ENCODE measurements at places on chromosomes 1 and 21.

DNA sequence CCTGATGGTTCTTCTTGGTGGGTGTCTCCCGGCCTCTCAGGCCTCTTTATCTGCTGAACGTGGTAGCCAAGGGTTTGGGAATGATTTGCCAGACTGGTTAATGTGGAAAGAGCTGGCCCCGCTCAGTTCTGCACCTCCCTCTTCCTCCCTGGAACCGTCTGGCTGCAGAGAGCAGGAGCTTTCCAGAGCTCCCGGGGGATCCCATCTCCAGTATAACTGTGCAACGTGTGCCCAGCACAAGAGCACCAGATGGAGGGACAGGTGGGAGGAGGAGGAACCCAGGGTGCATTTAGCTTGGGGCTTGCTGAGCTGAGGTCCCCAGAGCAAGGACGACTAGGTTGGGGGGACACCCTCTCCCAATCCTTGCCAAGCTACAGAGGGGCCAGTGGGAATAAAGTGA is 5.0 kb downstream of the TFF1 start:
- no peak for DNase-seq
- H3K4me3 ChIP-seq, result no peak overlapping the region
- H3K27ac ChIP-seq, result no peak overlapping the region
- H3K4me1 ChIP-seq, result peaks cover 4% of the 10 kb centered on the region
- peaks cover 1% of the 10 kb centered on the region for H3K36me3 ChIP-seq

- no peak for DNase-seq
- H3K36me3 ChIP-seq, result no peaks in the 10 kb centered on the region
- no peaks in the 10 kb centered on the region for H3K4me1 ChIP-seq
- H3K27me3 ChIP-seq, result peaks cover 49% of the 10 kb centered on the region
- no peak overlapping the region for H3K4me3 ChIP-seq
- no peak overlapping the region for H3K27ac ChIP-seq
Observed at GRCh38 chr1:157218671-157219070, 80.5 kb upstream of the ETV3 start.

- H3K27ac ChIP-seq, result no peak overlapping the region
- peaks cover 6% of the 10 kb centered on the region for H3K4me1 ChIP-seq
- DNase-seq, result no peak
- no peak overlapping the region for H3K4me3 ChIP-seq
Observed at GRCh38 chr1:234708700-234709395, 98.9 kb upstream of the IRF2BP2 start.

DNA sequence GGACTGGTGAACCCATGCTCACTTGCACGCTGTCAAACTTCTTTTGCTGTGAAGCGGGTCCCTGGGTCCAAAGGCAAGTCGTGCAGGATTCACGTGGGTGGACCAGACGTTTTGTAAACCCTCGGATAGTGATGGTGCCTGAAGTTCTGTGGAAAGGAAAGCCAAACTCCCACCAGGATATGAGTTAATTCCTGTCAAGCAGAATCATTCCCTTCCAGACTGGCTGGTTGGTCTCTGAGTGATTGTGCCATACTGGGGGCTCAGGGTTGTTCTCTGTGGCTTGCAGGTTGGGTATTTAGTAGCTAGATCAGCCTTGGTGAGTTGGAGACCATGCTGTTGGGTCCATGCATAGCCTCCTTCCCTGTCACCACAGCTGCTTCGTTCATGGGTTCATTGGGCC is 32.7 kb upstream of the IGSF5 start:
- no peak for DNase-seq
- H3K27ac ChIP-seq, result no peak overlapping the region
- no peaks in the 10 kb centered on the region for H3K27me3 ChIP-seq
- H3K4me1 ChIP-seq, result no peaks in the 10 kb centered on the region
- H3K36me3 ChIP-seq, result no peaks in the 10 kb centered on the region

DNA sequence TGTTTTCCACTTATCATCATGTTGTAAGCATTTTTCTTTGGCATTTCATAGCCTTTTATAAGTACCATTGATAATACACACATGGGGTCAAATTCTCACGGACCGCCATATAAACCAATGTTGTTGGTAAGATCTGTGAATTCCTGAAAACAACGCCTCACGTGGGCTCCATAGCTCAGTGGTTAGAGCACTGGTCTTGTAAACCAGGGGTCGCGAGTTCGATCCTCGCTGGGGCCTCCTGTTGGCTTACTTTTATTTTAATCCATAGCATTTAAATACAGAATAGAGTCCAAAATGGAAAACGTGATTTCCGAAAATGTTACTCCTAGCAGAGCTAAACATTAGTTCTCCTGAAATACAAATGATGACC is 83.1 kb downstream of the HHIPL2 start:
- peak overlapping the region; percentile 64 for H3K27ac ChIP-seq
- DNase-seq, result peak; percentile 71
- H3K27me3 ChIP-seq, result peaks cover 10% of the 10 kb centered on the region
- no peaks in the 10 kb centered on the region for H3K36me3 ChIP-seq
- peak overlapping the region; percentile 63 for H3K4me3 ChIP-seq

GRCh38 chr21:25054689-25055088 is 552.6 kb downstream of the MRPL39 start:
- H3K27ac ChIP-seq, result no peak overlapping the region
- H3K27me3 ChIP-seq, result no peaks in the 10 kb centered on the region
- no peak overlapping the region for H3K4me3 ChIP-seq
- no peaks in the 10 kb centered on the region for H3K36me3 ChIP-seq

DNA sequence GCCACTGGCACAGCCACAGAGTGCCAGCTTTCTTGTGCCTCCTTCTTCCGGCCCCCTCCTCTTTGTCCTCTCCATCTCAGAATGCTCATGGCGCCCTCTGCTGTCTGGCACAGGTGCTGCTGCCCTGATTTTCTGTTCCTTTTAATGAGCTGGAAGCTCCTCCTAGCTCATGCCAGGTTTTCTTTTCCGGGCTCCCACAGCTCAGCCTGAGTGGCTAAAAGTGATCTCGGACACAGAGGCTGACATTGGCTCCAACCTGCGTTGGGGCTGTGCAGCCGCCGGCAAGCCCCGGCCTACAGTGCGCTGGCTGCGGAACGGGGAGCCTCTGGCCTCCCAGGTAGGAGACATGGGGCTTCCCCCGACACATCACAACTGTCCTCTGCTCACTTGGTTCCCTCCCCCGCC is 18.7 kb downstream of the CNTN2 start:
- H3K4me1 ChIP-seq, result no peaks in the 10 kb centered on the region
- H3K36me3 ChIP-seq, result no peaks in the 10 kb centered on the region
- H3K27me3 ChIP-seq, result no peaks in the 10 kb centered on the region
- H3K27ac ChIP-seq, result no peak overlapping the region
- no peak overlapping the region for H3K4me3 ChIP-seq

- no peak for DNase-seq
- peaks cover 41% of the 10 kb centered on the region for H3K27me3 ChIP-seq
- no peak overlapping the region for H3K27ac ChIP-seq
Observed at GRCh38 chr1:165468253-165468652, 23.3 kb upstream of the RXRG start.

- H3K27ac ChIP-seq, result no peak overlapping the region
- no peak overlapping the region for H3K4me3 ChIP-seq
- no peaks in the 10 kb centered on the region for H3K36me3 ChIP-seq
- H3K4me1 ChIP-seq, result peaks cover 9% of the 10 kb centered on the region
- DNase-seq, result no peak
- H3K27me3 ChIP-seq, result peaks cover 1% of the 10 kb centered on the region
Observed at GRCh38 chr1:159835862-159836525, 9.3 kb downstream of the SLAMF8 start.

Measured in activated CD8-positive, alpha-beta memory T cell treated with anti-CD3 and anti-CD28 coated beads, Interleukin-2, amount 10 ng/mL, durations not matched to agents 7 days and 5 days (primary cell).